ENCODE measurements at places on chromosomes 11 and 22.

GRCh38 chr11:47354913-47355282, 2.4 kb upstream of the MYBPC3 start:
- DNase-seq, result no peak

GRCh38 chr11:70935006-70935768, 317.2 kb downstream of the SHANK2 start:
- DNase-seq, result no peak

DNA sequence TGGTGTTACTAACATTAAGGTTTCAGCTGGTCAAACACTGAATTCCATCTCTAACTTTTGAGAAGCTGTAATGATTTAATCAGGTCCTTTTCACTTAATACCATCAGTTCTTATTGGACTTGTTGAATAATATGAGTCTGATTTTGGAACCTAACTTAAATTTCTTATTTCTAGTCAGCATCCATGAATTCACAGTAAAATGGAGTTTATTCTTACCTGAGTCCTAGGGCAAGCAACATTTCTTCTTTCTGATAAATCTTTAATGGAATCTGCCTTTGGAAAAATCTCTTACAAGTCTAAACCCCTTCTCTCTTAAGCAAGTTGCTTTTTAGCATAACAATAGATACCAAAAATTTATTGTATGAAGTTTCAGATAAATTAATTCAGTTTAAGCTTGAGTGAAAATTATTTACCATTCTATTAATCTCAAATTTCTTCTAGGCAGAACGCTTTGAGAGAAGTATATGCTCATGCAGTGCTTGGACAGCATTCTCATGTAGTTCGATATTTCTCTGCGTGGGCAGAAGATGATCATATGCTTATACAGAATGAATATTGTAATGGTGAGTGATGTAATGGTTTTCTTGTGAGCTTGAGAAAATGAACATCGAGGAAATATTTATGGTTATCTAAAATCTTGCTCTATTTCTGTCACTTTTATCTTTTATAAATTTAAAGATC, 3.4 kb downstream of the WEE1 start:
- DNase-seq, result no peak

- DNase-seq, result no peak
Measured at GRCh38 chr11:117441146-117441975, 113.7 kb downstream of the CEP164 start.

- no peak for DNase-seq
Measured at GRCh38 chr11:125069796-125070195, 6.7 kb downstream of the SLC37A2 start.
